Left cardiac atrium (tissue), 4 donors: ENCODE measurements at places on chromosomes 2 and 18. TPM values are rescaled to one million over a fixed set of nuclear protein-coding genes. Genes with fewer than 3 reads are reported as not detected.

The PSTPIP2 gene
- 3.2 TPM for total RNA-seq

DNA sequence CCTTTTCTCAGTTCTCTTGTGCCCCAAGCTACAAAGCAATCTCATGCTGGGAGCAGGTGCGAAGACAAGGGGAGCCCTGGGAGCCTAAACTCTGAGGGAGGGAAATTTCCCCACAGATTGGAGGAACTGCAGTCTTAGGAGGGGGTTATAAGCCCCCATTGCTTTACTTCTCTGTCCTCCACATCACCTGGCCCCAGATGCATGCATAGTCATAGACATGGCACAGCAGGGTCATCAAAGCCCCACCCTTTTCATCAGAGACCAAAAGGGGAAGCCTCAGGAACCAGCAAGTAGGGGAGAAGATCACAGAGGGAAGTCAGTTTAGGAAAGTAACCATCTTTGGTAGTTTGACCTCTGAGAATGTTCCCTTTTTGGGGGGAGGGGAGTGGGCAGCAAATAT lies 33.7 kb downstream of the LANCL1 start:
- no peak for DNase-seq

DNA sequence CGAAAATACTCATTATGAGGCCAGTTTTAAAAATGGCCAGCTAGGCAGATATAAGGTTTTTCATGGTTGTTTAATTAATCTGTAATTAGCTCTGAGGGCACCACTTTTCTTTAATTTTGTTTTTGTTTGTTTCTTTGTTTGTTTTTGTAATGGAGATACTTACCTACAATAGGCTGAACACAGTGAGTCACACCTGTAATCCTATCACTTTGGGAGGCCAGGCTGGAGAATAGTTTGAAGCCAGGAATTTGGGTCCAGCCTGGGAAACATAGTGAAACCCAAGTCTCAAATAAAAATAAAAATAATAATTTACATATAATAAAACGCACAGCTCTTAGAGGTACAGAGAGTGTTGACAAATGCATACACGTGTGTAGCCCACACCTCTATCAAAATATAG lies 56.8 kb upstream of the MSH2 start:
- no peak for DNase-seq

The ST3GAL5 gene
- total RNA-seq: 12.5 TPM

DNA sequence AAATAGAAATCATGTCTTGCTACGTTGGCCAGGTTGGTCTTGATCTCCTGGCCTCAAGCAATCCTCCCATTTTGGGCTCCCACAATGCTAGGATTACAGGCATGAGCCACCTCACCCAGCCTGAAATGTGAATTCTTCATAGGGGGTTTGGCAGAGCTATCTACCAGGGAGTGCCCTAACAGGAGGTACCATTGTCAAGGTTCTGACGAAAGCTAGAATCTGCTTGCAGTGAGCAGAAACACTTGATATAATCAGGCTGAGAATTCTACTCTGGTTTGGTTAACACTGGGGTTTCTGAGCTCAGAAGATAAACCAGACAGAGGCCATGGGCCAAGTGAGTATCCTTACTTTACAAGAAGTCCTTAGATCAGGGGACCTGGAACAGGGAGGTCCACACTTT lies 7.2 kb upstream of the LAMA3 start:
- no peak for DNase-seq

The EHBP1 gene
- 41.9 TPM for total RNA-seq
